Psoas muscle (tissue), 8 donors: ENCODE measurements at places on chromosomes 2 and 18. TPM values are rescaled to one million over a fixed set of nuclear protein-coding genes. Genes with fewer than 3 reads are reported as not detected.

DNA sequence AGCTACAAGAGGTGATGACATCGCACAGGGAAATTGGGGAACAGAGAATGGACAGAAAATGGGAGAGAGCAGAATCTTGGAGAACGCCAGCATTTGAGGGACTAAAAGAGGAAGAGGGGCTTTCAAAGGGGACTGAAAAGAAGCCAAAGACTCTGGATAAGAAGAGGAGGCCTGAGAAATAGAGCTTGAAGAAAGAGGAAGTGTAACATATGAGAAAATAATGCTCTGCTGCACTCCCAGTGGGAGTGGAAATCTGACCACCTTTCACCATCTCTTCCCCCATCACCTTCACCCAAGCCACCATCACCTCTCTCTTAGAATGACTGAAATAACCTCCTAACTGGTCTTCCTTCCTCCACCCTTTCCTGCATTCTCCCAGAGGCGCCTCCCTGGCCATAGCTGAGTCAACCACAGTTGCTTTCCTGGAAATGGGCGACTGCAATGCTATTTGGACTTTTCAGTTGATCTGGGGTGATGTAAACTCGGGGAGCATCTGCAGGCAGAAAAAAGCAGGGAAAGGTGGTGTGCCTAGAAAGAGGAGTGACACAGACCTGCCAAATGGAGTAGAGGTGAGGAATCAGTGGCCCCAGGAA lies 16.8 kb downstream of the CXCR1 start:
- H3K27me3 ChIP-seq = no peaks in the 10 kb centered on the region
- no peak overlapping the region for H3K27ac ChIP-seq
- no peak for DNase-seq
- H3K4me1 ChIP-seq = no peaks in the 10 kb centered on the region
- no peaks in the 10 kb centered on the region for H3K36me3 ChIP-seq
- no peak overlapping the region for H3K4me3 ChIP-seq

DNA sequence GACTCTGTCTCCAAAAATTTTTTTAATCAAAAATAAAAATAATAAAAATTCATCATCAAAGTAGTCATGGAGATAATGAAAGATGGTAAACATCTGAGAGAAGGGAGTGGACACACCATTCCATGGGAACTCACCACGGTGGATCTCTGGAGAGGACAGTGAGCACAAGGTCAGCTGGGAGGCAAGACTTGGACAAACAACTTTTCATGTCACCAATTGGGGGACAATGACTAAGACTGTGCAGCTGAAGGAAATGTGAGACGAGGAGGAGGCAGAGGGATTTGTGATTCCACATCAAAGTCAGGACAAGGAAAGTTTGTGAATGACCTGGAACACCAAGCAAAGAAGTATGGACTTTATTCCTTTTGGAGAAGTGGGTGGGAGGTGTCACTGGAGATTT lies 121.0 kb upstream of the SH3BP4 start:
- no peaks in the 10 kb centered on the region for H3K27me3 ChIP-seq
- DNase-seq = no peak
- no peaks in the 10 kb centered on the region for H3K36me3 ChIP-seq
- H3K4me1 ChIP-seq = no peaks in the 10 kb centered on the region
- no peak overlapping the region for H3K4me3 ChIP-seq

- peak; percentile 70 for DNase-seq
- H3K4me3 ChIP-seq = no peak overlapping the region
- H3K27ac ChIP-seq = no peak overlapping the region
- no peaks in the 10 kb centered on the region for H3K27me3 ChIP-seq
Measured at GRCh38 chr2:160109939-160110673, 47.7 kb upstream of the PLA2R1 start.

GRCh38 chr2:108947271-108947907 lies 41.6 kb downstream of the EDAR start:
- no peaks in the 10 kb centered on the region for H3K27me3 ChIP-seq
- no peak for DNase-seq
- no peaks in the 10 kb centered on the region for H3K4me1 ChIP-seq
- no peaks in the 10 kb centered on the region for H3K36me3 ChIP-seq
- H3K27ac ChIP-seq = no peak overlapping the region

- DNase-seq = no peak
- H3K27me3 ChIP-seq = peaks cover 7% of the 10 kb centered on the region
- no peaks in the 10 kb centered on the region for H3K36me3 ChIP-seq
- H3K4me1 ChIP-seq = peaks cover 27% of the 10 kb centered on the region
- no peak overlapping the region for H3K4me3 ChIP-seq
Measured at GRCh38 chr2:20419007-20419576, 27.8 kb upstream of the RHOB start.

- H3K4me1 ChIP-seq = no peaks in the 10 kb centered on the region
- H3K36me3 ChIP-seq = no peaks in the 10 kb centered on the region
- DNase-seq = no peak
- no peak overlapping the region for H3K4me3 ChIP-seq
Measured at GRCh38 chr2:53170466-53170865, 597.1 kb upstream of the CHAC2 start.

- H3K36me3 ChIP-seq = peaks cover 100% of the 10 kb centered on the region
- H3K27me3 ChIP-seq = no peaks in the 10 kb centered on the region
- H3K27ac ChIP-seq = no peak overlapping the region
Measured at GRCh38 chr2:69517410-69517809, 80.2 kb upstream of the NFU1 start.

- no peak overlapping the region for H3K4me3 ChIP-seq
- H3K27me3 ChIP-seq = no peaks in the 10 kb centered on the region
- H3K27ac ChIP-seq = no peak overlapping the region
- DNase-seq = no peak
Measured at GRCh38 chr2:156537141-156537540, 101.0 kb downstream of the GPD2 start.

DNA sequence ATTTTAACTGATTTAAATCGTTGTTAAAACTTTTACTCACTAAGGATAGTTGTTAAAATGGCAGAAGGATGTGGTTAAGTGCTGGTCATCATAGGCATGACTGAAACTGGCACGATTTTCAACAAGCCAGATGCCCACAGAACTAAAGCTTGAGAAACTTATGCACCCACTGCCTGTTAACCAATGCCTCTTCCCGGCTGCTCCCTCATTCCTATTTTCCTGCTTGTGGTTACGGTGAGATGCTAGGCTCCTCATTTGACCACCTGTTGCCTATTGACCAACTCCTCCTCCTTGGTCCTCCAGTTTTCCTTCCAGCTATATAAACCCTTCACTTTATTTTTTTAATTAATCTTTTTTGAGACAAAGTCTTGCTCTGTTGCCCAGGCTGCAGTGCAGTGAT lies 238.7 kb downstream of the TFCP2L1 start:
- H3K27me3 ChIP-seq = no peaks in the 10 kb centered on the region
- DNase-seq = no peak
- H3K36me3 ChIP-seq = no peaks in the 10 kb centered on the region
- no peaks in the 10 kb centered on the region for H3K4me1 ChIP-seq

GRCh38 chr2:241837197-241837965 lies 21.3 kb downstream of the PDCD1 start:
- no peaks in the 10 kb centered on the region for H3K36me3 ChIP-seq
- no peaks in the 10 kb centered on the region for H3K4me1 ChIP-seq
- peaks cover 11% of the 10 kb centered on the region for H3K27me3 ChIP-seq
- DNase-seq = no peak
- no peak overlapping the region for H3K27ac ChIP-seq

GRCh38 chr2:237699870-237700511 lies 72.6 kb downstream of the LRRFIP1 start:
- peaks cover 100% of the 10 kb centered on the region for H3K4me1 ChIP-seq
- H3K27ac ChIP-seq = peak overlapping the region; percentile 96
- DNase-seq = no peak
- no peaks in the 10 kb centered on the region for H3K27me3 ChIP-seq
- H3K4me3 ChIP-seq = peak overlapping the region; percentile 28

GRCh38 chr2:1051075-1051474 lies 100.4 kb downstream of the SNTG2 start:
- peaks cover 6% of the 10 kb centered on the region for H3K27me3 ChIP-seq
- H3K4me1 ChIP-seq = no peaks in the 10 kb centered on the region
- H3K4me3 ChIP-seq = no peak overlapping the region
- H3K27ac ChIP-seq = no peak overlapping the region
- H3K36me3 ChIP-seq = no peaks in the 10 kb centered on the region
- DNase-seq = no peak

DNA sequence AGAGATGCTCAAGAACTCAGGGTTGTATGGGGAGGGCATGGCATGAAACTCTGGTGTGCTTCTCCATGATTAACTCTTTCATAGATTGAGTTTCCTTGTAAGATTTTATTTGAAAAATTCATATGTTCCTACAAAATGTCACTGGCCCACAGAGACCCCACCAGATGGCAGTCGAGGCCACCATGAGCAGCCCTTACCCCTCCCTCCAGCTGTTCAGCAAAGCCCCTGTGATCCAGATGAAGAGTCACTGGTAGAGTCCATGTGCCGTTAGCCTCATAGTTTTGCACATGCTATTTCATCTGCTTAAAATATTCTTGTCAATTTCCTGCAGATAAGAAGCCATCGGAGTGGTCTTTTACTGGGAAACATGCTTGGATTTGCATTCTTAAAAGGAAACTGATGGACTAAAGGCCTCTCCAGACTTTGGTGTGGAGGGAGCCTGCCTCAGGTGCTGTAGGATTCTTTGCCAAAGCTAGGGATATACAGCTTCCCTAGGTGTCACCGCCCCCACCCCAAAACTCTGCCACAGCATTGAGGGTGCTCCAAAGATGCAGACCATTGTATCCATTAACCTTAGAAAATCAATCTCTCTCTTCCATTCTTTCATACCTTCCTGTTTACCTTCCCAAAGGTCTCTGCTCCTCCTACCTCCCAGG lies 18.8 kb downstream of the ZNF385B start:
- H3K27me3 ChIP-seq = no peaks in the 10 kb centered on the region
- H3K4me3 ChIP-seq = no peak overlapping the region
- DNase-seq = no peak
- no peaks in the 10 kb centered on the region for H3K36me3 ChIP-seq
- peaks cover 5% of the 10 kb centered on the region for H3K4me1 ChIP-seq

DNA sequence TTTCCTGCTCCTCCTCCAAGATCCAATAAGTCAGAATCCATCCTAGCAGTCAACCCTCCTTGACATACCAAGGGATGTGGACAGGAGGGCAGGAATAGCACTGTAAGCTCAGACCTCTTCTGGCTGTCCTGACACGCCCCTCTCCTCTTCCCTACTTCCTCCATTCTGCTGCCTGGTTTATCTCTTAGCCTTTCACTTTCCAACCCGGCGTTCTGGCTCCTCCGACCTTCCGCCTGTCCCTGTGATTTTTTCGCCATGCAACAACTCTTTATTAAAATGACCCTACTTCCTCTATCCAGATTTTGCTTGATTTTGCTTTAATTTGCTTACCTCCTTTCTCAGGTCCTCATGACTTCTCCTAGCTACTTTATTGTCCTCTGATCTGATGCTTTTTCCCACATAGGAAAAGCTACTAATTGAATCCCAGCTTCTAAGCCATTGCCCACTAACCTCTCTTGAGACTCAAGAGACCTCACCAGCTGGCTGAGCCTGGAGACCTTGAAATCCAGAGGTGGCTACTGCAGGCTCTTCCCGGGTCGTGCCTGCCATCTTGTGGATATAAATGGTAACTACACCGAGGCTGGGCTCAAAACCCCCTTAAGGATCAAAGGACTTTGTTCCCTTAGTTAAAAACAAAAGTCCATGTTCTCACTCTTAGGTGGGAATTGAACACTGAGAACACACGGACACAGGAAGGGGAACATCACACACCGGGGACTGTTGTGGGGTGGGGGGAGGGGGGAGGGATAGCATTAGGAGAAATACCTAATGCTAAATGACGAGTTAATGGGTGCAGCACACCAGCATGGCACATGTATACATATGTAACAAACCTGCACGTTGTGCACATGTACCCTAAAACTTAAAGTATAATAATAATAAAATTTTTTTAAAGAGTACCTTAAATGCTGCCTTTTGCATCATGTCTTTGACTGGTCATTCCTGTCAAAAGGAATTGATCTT lies 139.4 kb downstream of the AKAIN1 start:
- no peaks in the 10 kb centered on the region for H3K36me3 ChIP-seq

DNA sequence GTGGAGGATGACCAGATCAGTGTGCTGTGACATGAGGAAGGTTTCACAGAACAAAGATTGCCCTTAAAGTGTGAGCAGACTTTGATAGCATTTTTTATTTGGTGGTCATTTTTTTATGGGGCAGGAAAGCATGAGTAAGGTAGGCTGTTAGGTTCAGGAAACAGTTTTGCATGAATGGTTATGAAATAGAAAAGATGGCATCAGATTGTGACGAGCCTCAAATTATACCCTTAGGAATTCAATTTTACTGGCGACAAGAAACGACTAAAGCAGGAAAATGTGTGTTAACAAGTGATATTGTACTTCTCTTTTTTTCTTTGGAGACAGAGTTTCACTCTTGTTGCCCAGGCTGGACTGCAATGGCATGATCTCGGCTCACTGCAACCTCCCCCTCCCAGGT lies 44.7 kb downstream of the PIK3C3 start:
- peaks cover 97% of the 10 kb centered on the region for H3K36me3 ChIP-seq
- no peak for DNase-seq
- no peaks in the 10 kb centered on the region for H3K4me1 ChIP-seq
- no peak overlapping the region for H3K4me3 ChIP-seq

DNA sequence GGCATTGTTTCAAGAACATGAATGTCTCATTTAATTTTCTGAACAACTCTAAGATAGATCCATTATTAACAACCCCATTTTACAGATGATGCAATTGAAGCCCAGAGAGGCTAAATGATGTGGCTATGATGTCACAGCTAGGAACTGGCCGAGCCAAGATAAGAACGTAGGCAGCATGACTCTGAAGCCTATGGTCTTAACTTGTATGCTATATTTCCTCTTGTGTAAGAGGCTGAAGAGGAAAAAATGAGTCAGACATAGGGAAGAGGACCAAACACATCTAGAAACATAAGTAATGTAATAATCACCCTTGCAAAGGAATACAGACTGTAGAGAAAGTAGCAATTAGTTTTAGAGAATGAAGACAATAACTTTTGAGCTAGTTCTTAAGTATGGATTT lies 416.8 kb downstream of the FIGN start:
- no peaks in the 10 kb centered on the region for H3K4me1 ChIP-seq
- H3K36me3 ChIP-seq = no peaks in the 10 kb centered on the region
- H3K27ac ChIP-seq = no peak overlapping the region
- no peaks in the 10 kb centered on the region for H3K27me3 ChIP-seq
- no peak overlapping the region for H3K4me3 ChIP-seq
- DNase-seq = no peak

CYBRD1 gene
- total RNA-seq = 47.3 TPM

CREG2 gene
- total RNA-seq = not detected

MAPK4 gene
- total RNA-seq = 1.8 TPM

QPCT gene
- total RNA-seq = 10.6 TPM

UGT1A8 gene
- total RNA-seq = not detected

PLEKHB2 gene
- total RNA-seq = 28.8 TPM

CNRIP1 gene
- total RNA-seq = 11.7 TPM
